ENCODE measurements at places on chromosomes 4 and X.

GRCh38 chrX:154658957-154659356, 5.6 kb upstream of the CTAG2 start:
- DNase-seq, result no peak

GRCh38 chr4:6268650-6269615, 717 bp upstream of the WFS1 start:
- no peak for DNase-seq

- no peak for DNase-seq
Measured at GRCh38 chr4:79688691-79689090, 280.7 kb upstream of the GK2 start.

DNA sequence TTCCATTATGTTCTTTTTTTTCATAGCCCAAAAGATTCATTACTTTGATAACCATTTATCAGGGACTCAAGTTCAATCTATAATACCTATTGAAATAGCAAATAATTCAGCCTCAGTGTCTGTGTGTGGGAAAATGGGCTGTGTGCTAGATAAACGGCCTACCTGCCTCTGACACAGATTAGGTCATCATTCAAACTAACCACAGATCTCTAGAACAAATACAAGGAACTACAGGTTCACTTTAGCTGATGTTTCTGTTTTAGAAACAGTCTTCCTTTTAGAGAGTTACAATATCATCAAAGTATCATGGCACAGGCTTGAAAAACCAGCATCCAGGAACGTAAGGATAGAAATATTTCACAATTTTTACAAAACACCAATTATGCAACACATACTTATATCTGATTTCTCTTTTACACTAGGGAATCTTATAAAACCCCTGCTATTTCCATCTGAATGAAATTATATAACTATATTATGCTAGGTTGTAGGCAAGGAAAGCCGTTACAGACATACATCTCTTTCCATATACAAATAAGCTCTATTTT, 56.6 kb upstream of the MAB21L2 start:
- DNase-seq, result no peak

- DNase-seq, result no peak
Measured at GRCh38 chr4:156638925-156639605, 332.5 kb downstream of the PDGFC start.
